ENCODE measurements at places on chromosomes 7 and 10.

- peaks cover 5% of the 10 kb centered on the region for H3K27me3 ChIP-seq
- peak; percentile 34 for DNase-seq
- peak overlapping the region; percentile 90 for H3K4me3 ChIP-seq
- peaks cover 22% of the 10 kb centered on the region for H3K4me1 ChIP-seq
These were observed 711 bp downstream of the HIP1 start for GRCh38 chr7:75737856-75738603.

GRCh38 chr7:145152589-145152988 is 316.7 kb upstream of the TPK1 start:
- no peak for DNase-seq
- H3K27ac ChIP-seq, result no peak overlapping the region
- H3K27me3 ChIP-seq, result no peaks in the 10 kb centered on the region
- no peak overlapping the region for H3K4me3 ChIP-seq

DNA sequence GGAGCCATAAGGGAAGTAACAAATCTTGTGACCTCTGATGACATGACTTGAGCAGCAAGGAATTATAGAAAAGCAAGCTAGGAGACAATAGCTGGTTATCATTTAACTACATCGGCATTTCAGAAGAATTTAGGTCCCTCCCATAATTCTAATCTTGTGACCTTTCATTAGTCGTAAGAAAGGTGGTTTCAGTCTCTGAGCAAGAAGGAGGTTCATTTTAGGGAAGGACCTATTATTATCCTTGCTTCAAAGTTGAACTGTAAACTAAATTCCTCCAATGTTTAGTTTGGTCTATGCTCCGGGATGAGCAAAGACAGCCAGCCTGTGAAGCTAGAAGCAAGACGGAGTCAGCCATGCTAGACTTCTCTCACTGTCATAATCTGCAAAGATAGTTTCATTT is 159.6 kb downstream of the SLC16A9 start:
- H3K27me3 ChIP-seq, result no peaks in the 10 kb centered on the region
- no peak overlapping the region for H3K4me3 ChIP-seq
- no peaks in the 10 kb centered on the region for H3K4me1 ChIP-seq
- H3K27ac ChIP-seq, result no peak overlapping the region

GRCh38 chr7:157574120-157574825 is 237.5 kb downstream of the DNAJB6 start:
- H3K4me1 ChIP-seq, result no peaks in the 10 kb centered on the region
- DNase-seq, result no peak
- no peak overlapping the region for H3K27ac ChIP-seq

DNA sequence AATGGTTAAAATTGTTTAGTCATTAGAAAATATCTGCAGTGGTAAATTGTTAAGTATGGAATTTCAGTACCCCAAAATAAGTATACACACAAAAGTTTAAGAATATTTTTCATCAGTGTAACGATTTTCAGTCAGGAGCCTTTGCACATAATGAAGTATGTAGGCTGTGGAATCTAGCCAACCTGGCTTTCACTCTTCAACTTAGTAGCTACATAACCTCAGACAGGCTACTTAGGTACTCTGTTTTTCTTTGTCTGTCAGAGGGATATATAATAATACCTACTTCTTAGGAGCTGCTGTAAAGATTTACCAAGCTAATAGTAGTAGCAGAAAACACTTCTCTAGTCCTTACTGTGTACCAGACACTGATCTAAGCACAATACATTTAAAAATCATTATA is 137.5 kb downstream of the ZEB1 start:
- peaks cover 17% of the 10 kb centered on the region for H3K36me3 ChIP-seq
- H3K27me3 ChIP-seq, result no peaks in the 10 kb centered on the region
- H3K4me3 ChIP-seq, result no peak overlapping the region
- DNase-seq, result no peak
- no peak overlapping the region for H3K27ac ChIP-seq

GRCh38 chr10:63707254-63707910 is 186.2 kb downstream of the REEP3 start:
- H3K27me3 ChIP-seq, result no peaks in the 10 kb centered on the region
- H3K4me3 ChIP-seq, result no peak overlapping the region
- peak; percentile 99 for DNase-seq
- H3K36me3 ChIP-seq, result no peaks in the 10 kb centered on the region
- peak overlapping the region; percentile 72 for H3K27ac ChIP-seq
- H3K4me1 ChIP-seq, result peaks cover 5% of the 10 kb centered on the region

- H3K27ac ChIP-seq, result no peak overlapping the region
- no peaks in the 10 kb centered on the region for H3K4me1 ChIP-seq
- H3K27me3 ChIP-seq, result no peaks in the 10 kb centered on the region
- H3K4me3 ChIP-seq, result no peak overlapping the region
- no peaks in the 10 kb centered on the region for H3K36me3 ChIP-seq
These were observed 31.2 kb upstream of the GPR37 start for GRCh38 chr7:124796771-124797170.
